B cell (primary cell): ENCODE measurements at places on chromosomes 12 and 14. TPM values are rescaled to one million over a fixed set of nuclear protein-coding genes. Genes with fewer than 3 reads are reported as not detected.

DNA sequence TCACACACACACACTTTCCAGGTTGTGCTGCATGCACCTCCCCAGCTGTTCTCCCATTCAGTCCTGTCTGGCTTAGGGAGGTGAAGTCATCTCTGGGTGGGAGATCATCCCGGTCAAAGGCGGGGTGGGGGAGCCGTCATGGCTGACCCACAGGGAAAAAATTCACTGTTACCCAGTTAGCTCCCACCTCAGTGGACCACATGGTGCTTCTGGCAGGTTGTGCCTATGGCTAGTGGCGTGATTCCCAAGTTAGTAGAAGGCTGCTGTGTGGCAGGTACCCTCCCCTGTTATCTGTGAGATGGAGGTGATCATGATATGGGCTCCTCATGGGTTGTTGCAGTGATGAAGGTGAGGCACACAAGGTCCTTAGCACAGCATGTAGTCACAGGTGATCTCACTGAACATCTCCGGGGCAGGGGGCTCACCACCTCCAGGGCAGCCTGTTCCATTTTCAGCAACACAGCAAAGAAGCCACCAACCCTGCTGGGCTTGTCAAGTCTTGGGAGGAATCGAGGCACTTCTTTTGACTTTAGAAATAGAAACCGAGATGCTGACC is 154.9 kb upstream of the CCND2 start:
- DNase-seq, result no peak

DNA sequence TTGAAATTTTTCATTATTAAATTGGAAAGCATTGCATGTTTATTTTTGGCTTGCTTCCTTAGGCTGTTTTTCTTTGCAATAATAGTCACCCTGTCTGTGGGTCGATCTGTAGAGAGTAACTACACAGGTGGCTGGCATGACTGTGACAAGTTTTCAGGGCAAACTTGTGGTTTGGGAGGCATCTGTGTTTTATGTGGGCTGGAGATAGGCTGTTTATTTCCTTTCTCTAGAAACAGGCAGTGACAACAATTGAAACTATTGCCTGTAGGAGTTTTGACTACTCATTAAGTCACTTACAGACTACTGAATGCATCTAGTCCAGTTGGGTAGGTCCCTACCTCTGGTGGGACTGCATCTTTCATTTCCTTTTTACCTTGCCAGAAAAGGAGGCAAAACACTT is 155.6 kb downstream of the DYRK2 start:
- DNase-seq, result no peak

GRCh38 chr14:28406196-28406595 is 360.4 kb upstream of the FOXG1 start:
- no peak for DNase-seq

DNA sequence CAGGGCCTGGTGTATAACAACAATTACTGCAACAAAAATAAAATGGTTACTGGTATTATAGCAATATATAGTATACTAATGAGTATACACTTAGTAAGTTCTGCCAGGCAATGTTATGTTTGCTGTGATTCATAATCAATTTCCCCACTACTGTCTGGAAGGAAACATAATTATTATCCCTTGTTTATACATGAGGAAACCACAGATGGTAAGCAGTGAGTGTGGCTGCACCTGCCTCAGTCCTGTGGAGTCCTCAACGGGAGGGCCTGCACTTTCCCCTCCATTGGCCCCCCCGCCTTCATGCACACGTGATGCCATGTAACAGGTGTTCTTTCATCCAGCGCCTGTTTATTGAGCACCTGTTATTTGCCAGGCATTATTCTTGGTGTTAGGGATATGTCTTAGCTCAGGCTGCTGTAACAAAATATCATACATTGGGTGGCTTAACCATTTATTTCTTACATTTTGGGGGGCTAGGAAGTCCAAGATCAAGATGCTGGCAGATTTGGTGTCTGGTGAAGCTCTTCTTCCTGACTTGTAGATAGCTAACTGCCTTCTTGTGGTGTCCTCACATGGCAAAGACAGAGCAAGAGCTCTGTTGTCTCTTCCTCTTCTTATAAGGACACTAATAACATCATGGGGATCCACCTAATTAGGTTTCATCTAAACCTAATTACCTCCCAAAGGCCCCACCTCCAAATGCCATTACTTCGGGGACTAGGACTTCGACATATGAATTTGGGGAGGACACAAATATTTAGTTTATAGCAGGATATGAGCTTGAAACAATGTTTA is 59.5 kb upstream of the CHGA start:
- no peak for DNase-seq

GRCh38 chr12:109458771-109459208 is 18.3 kb downstream of the KCTD10 start:
- no peak for DNase-seq

Gene KERA
- not detected in 2 replicates for total RNA-seq

Gene SERPINA10
- not detected in 2 replicates for total RNA-seq

Gene SRRM4
- total RNA-seq, result not detected in 2 replicates
